AG10803 (cell line): ENCODE measurements at places on chromosomes 5 and 9.

DNA sequence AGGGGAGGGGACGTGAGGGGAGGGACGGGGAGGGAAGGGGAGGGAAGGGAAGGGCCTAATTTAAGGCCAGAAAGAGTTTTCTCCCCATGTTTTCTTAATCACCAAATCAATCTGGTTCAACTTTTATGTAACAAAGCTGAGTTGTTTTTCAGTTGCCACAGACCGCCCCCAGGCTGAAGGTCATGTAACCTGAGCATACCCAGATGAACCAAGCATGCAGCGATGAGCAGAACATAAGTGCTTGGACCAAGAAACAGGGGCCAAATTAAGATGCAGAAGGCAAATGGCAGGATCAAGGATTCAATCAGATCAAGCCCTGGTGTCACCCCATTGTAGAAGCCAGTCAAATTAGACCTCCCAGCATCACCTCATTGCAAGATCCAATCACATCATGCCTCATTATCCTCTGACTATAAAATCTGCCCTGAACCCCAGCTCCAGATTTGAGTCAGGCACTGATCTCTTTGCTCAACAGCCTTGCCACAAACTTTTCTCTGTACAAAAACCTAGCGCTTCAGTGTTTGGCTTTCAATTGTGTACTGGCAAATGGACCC lies 113.5 kb upstream of the TNPO1 start:
- DNase-seq: no peak

DNA sequence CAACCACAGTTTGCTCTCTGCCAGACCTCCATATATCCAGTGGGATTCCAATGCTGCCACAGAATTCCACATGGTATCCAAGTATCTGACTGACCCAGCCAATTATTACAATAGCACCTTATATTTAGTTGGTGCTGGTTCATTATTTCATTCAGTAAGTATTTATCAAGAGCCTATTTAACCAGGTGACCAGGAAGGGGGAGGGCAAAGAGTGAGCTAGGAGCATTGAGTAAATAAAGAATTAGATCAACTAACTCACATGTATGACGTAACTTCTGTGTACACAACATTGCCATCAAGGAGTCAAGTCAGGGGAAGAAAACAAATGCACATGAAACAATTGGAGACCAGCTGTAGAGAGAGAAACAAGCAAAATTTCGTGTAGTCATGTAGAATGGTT lies 207.1 kb upstream of the PAPPA start:
- DNase-seq: peak; percentile 48

DNA sequence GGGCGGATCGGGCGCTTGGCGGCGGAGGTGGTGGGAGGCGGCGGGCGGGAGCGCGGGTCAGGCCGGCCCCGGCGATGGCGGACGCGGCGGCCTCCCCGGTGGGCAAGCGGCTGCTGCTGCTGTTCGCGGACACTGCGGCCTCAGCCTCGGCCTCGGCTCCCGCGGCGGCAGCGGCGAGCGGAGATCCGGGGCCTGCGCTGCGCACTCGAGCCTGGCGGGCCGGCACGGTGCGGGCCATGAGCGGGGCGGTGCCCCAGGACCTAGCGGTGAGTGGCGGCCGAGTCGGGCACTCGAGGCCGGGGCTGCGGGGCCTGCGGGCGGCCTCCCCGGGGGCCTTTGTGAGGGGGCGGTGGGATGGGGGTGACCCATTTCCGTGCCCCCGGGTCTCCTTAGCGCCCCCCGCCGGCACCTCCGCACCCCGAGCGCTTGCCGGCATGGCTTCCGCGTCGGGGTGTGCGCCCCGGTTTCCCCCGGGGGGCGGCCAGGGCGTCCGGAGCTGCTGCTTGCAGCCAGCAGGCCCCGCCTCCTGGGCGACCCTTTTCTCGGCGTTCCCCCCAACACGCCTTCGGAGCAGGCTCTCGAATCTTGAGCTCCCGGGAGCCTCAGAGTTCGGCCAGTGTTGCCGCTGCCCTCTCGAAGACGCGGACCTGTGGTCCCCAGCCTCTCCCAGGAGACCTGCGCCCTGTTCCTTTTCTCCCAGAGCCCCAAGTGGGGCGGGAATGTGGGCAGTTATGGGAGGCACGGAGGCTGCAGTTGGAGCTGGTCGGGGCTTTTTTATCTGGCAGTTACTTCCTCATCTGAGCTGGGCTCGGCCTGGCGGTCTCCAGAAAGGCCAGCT lies 456 bp downstream of the KDM3B start:
- peak; percentile 43 for DNase-seq

GRCh38 chr5:53730943-53731342 lies 170.5 kb downstream of the NDUFS4 start:
- DNase-seq: no peak

DNA sequence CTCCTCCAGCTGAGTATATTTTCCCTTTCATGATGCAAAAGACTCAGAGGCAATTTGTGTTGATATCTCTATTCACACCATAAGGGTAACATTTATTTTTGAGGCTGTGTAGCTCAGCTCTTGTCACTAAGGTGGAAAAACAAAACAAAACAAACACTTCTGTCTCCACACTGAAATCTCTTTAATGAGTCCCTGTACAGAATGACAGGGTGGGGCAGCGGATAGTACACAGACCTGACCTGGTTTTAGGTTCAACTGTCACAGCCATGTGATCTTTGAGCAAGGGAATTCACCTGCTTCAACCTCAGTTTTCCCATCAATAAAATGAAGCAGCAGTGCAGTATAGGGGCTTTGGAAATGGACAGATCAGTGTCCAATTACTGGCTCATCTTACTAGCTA lies 29.3 kb downstream of the TLR4 start:
- DNase-seq: no peak

DNA sequence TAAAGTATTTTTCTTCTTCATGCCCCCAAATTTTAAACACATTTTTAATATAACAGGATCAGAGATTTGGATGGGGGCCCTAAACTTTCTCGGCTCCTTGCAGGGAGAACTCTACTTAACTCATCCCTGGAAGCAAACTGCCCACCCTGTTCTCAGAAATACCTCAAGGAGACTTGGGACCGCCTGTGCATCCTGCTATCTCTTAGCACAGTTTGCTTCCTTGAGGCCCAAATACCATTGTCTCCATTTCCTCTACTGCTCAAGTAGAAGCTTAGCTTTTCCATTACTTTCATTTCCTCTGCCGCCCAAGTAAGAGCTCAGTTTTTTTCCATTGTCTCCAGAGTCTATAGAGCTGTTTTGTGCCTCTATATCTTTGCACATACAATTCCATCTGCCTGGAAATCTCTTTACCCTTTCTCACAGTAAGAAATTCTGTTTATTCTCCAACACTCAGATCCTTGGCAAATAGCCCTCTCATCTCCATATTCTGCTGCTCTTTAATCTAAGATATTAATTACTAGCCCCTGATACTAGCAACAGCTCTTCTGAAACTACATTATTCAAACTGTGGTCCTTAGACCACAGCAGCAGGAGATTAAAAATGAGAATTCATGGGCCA lies 137.8 kb downstream of the CEMIP2 start:
- no peak for DNase-seq

GRCh38 chr5:2030131-2030530 lies 147.4 kb upstream of the IRX4 start:
- DNase-seq: no peak

- DNase-seq: no peak
These were observed 58.5 kb upstream of the TSLP start for GRCh38 chr5:111013011-111013410.

DNA sequence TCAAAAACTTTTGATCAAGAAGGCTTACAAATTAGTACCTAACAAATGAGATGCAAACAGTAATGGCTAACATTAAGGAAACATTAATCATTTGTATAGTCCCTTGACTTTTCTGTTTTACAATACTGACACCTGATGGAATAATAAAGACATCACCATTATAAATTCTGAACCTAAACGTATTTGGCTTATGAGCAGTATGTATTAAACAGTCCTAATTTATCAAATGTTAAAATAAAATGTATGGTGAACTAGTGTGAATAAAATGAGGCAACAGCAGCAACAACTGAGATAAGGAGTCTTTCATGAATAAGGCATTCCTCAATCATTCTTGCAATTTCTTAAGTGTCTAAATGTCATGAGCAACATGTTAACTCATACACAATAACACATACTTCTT lies 6.0 kb downstream of the PUM3 start:
- DNase-seq: peak; percentile 24

- DNase-seq: no peak
These were observed 15.0 kb downstream of the TBC1D2 start for GRCh38 chr9:98240475-98240874.

DNA sequence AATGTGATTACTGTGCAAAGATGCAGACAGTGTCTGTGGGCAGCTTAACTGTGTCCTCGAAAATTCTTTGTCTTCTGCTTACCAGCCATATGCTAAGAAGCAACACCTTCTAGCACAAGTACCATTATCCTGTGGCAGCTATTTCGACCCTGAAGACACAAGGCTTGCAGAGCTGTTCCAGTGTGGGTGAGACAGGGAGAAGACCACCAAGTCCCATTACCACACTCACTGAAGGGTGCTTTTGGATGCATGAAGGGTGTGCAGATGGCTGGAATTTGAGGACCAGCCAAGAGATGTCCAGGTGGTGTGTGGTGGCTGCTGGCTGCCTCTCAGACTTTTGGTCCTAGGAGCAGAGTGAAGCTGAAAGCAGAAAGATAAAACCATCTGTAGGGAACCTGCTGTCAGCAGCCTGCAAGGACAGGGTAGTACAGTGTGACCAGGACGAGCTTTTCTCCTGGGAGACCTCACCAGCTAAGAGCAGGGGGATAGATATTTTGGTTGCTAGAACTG lies 161.8 kb downstream of the ICE1 start:
- no peak for DNase-seq

DNA sequence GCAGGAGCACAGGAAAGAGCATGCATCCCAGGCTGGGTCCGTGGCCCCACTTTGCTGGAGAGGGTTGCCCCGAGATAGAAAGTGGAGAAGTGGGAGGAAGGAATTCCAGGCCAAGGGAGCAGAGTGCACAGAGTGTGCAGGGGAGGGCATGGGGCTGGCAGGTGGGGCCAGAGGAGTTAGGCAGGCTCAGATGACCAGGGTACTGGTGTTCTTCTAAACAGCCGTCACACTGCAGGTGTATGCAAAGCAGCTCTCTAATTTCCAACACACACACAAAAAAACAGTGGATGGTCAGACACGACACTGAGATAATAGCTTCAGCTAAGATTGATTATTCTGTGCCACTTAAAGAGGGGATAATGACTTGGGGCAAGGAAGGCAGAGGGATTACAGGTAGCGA lies 212.2 kb downstream of the MTRR start:
- DNase-seq: no peak

DNA sequence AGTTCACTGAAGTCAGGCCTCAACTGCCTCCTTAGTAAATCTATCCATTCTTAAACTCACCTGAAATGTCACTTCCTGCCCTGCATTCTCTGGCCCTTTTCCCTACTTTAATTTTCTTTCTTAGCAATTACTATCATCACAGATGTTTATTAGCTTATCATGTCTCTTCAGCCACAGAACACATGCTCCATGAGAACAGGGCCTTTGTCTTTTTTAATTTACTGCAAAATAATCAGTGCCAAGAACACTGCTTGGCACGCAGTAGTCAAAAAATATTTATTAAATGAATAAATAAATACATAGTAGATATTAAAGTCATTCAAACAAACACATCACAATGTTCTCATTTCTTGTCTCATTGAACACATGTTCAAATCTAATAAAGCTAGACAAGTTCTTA lies 46.2 kb downstream of the SKIC3 start:
- DNase-seq: no peak

GRCh38 chr9:26163931-26164330 lies 485.7 kb upstream of the TUSC1 start:
- peak; percentile 47 for DNase-seq

DNA sequence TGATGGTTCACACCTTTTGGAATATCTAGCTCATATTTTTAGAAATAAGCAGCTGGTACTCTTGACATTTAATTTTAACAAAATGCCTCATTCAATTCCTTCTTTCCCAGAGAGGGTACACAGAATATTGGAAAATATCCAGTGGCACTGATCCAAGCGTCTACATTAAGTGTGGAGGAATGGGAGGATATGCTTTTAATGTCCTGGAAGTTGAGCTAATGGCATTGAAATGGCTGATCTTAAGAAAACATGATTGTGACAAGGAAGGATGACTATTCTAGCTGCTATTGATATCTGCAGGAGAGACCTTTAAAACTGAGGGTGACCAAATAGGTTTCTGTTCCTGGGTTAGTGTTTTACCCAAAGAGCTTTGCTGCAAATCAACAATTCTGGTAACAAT lies 30.0 kb downstream of the ZNF366 start:
- no peak for DNase-seq
